Activated CD4-positive, alpha-beta T cell treated with anti-CD3 and anti-CD28 coated beads, Interleukin-2, amount 10 ng/mL, durations not matched to agents 24 days and 14 days (primary cell): ENCODE measurements at places on chromosomes 2 and 18.
A peak's percentile ranks its signal among the peaks of the same experiment; 100 is the strongest.

GRCh38 chr2:48339451-48339850 lies 190.5 kb upstream of the STON1 start:
- DNase-seq, result no peak

DNA sequence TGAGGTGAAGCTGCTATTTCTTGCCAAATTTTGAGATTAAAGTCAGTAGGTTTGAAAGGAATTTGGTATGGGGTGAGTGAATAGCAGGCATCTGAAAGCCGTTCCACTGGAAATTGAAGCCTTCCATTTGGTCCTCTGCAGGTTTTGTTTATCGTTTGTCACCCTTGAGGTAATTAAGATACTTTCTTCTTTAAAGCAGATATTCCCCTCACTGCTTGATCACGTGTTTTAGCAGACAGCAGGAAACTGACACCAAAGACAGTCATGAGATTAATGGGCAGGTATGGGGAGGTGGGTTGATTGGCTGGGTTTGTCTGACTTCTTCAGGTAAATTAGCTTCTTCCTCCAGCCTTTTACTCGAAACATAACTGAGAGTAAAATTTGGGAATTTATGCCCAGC lies 10.7 kb downstream of the LPIN1 start:
- DNase-seq, result peak; percentile 70

GRCh38 chr2:119764832-119765231 lies 5.1 kb downstream of the PTPN4 start:
- DNase-seq, result no peak

DNA sequence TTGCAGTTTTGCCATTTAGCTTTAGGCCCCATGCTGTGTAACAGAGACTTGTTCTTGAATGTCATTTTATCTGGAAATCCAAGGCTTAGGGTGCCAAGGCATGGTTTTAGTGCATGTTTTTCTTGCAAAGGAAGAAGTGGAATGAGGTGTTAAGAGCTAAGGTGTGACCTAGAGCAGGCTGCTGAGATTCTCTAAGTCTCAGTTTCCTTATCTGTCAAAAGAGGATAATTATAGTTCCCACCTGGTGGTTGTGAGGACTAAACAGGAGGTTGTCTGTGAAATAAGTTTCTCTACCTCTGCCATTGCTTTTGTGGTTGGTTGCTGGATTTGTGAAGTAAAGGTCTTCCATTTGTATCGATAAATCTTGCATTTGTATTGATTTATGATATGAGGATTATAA lies 82.0 kb downstream of the TANC1 start:
- DNase-seq, result no peak

GRCh38 chr2:64284751-64285150 lies 140.5 kb upstream of the PELI1 start:
- no peak for DNase-seq

DNA sequence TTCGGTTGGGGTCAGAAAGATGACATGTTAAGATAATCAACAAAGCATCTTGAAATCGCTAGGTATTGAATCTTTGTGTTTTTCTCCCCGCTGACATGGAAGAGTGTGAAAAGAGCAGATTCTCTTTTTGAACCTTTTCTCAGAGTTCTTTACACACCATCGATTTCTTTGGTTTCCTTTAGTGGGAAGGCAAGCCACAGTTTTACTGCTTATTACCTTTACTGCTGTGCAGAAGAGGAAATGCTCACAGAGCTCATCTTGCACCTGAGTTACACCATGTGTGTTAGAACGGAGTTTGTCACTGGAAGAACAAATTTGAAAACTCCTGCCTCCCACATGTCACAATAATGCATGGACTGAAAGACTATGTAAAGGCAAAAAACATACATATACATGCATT lies 45.3 kb upstream of the PDK1 start:
- DNase-seq, result no peak

DNA sequence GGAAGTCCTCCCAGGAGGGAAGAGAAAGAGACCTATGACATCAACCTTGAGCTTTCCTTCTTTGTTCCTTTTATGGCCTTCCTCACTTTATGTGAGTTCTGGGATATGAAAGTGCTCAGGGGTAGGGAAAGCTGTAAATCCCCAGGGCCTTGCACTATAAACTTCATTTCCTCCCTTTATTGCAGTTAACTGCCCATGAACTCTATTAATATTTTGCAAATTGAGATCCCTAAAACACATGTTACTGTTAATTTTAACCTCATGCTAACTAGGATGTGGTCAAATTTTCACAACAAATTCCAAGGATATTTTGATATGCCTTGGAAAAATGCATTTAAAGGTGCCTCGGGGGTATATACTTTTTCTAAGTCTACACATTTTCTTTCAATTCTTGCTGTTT lies 359.9 kb downstream of the OSR1 start:
- DNase-seq, result no peak

- DNase-seq, result peak; percentile 58
These were observed 143.0 kb downstream of the ARL6IP6 start for GRCh38 chr2:152861349-152861942.

DNA sequence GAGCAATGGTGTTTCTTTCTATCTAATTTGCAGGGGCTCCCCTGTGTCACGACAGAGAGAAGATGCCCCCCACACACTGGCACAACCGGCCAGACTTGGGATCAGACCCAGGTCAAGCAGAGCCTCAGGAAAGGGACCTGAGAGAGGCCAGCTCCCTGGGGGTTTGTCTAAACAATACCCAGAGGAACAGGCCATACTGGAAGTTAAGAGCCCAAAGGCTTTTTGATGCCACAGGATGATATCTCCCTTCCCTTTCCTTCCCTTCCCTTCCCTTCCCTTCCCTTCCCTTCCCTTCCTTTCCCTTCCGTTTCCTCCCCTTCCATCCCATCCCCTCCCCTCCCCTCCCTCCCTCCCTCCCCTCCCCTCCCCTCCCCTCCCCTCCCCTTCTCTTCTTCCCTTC lies 139.2 kb downstream of the ARL4C start:
- no peak for DNase-seq

DNA sequence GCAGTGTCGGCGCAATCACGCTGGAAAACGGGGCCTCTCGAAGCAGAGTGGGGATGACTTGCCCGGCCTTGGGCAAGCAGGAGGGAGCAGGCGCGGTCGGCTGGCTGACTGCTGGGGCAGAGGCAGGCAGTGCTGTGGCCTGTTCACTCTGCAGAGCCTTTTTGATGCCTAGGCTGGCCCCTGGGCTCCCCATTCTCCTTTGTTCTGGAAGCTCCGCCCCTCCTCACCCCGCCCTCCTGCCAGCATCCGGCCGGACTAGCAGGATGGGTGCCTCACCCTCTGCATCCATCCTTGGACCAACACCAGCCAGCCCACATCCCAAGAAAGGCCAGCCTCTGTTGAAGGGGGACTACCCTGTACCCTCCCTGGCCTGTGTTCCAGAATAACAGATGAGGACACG lies at the start of gene ASPRV1:
ASPRV1 (minus strand) TSS at position 136 of the 400 bp plus-strand sequence. CDS start 195 bp downstream, outside the sequence.
- DNase-seq, result no peak

DNA sequence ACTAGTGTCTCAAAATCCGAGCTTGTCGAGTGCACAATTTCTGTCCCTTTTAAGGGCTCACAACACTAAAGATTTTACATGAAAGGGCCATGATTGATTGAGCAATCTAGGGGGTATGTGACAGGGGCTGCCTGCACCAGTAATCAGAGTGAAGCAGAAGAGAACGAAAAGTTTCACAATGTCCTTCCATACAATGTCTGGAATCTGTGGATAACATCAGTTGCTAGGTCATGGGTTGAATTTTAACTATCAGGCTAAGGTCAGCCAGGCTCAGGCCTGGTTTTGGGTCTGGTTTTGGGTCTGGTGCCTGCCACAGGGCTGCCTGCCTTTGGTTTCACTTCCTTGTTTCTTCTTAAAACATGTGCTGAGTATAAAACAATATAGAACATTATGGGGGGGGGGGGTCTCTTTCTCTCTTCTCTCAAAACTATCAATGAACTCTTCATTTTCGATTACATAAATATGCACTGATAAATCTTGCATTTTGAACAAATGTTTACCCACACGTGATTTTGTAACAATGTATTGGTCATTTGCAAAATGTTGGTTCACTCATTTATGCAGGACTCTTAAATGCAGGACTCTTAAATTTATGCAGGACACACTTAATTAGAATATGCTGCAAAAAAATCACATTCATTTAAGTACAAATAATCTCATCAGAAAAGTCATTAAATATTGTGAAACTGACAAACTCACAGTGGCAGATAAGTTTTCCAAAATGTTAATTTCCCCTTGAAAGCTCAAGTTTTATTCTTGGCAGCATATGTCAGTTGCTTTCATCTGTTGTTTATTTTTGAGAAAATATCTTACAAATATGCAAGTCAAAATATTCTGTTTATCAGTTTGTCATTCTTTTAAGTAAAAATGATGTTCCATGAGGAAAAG lies 290.5 kb upstream of the KYNU start:
- DNase-seq, result no peak

DNA sequence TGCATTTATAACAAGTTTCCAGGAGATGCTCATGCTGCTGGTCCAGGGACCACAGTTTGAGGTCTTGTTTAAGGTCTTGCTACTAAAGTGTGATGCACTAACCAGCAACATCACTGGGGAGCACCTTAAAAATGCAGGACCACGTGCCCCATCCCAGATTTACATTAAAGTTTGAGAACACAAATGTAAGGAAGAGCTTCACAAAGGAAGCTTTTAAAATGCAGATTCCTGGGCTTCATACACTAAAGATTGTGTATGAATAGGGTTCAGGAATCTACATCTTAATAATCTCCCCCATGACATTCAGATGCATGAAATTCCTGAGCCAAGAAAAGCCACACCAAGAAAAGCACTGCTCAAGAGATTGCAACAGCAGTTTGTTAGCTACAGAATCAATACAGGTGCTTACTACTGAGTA lies 235.3 kb upstream of the TANK start:
- DNase-seq, result no peak

DNA sequence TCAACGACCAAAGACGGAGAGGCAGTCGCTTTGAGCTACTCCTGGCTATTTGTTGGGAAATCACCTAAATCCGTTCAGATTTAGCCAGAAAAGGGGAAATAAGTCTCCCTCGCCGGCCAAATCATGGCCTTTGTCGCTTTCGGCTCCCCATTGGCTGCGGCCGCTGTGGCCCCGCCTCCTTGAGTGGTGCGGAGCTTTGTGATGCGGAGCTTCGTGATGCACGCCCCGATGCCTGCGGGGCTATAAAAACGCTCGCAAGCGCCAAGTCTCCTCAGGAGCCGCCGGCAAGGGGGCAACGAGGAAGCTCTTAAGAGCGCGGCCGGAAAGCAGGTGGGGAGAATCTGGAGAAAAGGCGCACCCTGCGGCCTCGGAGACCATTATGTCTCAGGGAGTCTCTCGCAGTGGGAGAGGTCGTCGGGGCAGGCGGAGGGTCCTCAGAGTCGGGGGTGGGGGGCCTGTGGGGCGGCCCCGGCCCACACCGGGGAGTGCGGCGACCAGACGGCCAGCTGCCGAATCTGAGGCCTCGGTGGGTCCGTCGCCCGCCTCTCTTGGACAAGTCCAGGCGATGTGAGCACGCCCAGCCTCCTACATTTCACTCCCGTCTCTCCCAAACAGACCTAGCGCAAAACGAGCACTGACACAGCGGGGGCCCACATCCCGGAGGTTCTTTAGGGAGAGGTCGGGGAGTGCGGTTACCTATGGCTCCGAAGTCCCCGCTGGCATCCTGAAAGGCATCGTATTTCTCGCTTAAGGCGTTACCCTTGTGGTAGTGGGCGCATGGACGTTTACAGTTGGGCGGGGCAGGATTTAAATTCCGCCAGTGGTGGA lies at the start of gene CABYR:
CABYR (plus strand) TSS at position 274 of the 828 bp plus-strand sequence. CDS start 4,053 bp downstream, outside the sequence.
- DNase-seq, result peak; percentile 91

- no peak for DNase-seq
These were observed 401.3 kb downstream of the PID1 start for GRCh38 chr2:228869636-228870264.

DNA sequence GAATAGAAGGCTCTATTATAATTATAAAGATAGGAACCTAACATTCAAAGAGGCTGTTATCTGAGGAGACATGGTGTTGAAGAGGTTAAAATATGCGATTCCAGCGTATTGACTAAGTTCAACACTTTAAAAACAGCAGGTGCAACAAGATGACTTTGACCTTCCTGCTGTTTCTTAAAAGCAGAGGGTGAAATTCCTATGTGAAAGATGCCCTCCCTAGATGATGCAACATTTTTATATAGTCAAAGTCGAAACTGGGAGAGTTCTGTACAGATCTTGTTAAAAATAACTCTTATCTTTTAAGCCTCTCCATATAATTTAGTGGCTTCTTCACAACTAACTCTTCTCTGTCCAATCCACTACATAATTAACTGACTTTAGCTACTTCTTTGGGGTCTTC lies 4.4 kb upstream of the ACKR3 start:
- DNase-seq, result no peak

DNA sequence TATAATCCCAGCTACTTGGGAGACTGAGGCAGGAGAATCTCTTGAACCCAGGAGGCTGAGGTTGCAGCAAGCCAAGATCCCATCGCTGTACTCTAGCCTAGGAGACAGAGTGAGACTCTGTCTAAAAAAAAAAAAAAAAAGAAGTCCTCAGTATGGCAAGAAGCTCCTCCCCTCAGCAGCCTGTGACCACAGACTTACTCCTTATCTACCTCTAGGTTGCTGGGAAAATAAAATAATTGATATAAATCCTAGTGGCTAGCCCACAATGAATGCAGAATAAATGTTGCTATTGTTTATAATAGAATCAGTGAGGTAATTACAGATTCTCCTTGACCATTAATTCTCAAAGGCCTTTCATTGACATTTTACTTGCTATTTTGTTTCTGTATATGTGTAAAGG lies 70.6 kb downstream of the IRS1 start:
- no peak for DNase-seq

DNA sequence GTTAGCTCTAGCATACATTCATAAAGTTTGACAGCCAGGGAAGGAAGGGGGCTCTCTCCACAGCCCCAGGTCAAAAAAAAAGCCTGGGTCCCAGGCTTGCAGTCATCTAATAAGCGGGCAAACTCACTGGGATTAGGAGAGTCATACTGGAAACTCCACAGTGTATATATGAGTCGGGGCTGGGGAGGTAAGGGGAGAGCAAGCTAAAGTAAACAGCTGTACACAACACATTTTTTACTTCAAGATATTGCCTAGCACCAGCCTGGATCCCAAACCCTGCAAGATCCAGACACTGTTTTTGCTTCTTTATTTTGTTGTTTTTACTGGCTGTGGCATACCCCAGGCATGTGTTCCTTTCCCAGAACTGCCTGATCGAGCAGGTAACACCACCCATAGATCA lies 291.3 kb upstream of the TANK start:
- no peak for DNase-seq

DNA sequence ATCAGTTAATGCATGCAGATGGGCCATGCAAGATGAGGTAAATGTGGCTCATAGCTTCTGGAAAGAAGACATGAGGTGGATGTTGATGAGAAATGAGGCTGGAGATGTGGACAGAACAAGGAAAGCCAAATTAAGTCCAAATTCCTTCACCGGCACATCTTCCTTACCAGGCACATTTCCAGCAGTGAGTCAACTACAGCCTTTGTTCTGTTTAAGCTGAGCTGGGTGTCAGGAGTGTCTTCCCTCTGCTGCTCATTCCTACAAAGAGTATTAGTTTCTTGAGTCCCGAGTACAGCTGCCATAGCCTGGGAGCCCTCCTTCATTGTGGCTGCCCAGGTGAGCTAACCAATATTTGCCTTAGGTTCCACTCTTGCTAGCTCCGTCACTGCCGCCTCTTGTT lies 945.0 kb downstream of the SLC4A3 start:
- peak; percentile 39 for DNase-seq

- DNase-seq, result no peak
These were observed 22.8 kb downstream of the TNS1 start for GRCh38 chr2:217980036-217980435.

- no peak for DNase-seq
These were observed 536 bp downstream of the VPS54 start for GRCh38 chr2:64018701-64019082.
